ENCODE measurements at places on chromosomes 13 and 19.

DNA sequence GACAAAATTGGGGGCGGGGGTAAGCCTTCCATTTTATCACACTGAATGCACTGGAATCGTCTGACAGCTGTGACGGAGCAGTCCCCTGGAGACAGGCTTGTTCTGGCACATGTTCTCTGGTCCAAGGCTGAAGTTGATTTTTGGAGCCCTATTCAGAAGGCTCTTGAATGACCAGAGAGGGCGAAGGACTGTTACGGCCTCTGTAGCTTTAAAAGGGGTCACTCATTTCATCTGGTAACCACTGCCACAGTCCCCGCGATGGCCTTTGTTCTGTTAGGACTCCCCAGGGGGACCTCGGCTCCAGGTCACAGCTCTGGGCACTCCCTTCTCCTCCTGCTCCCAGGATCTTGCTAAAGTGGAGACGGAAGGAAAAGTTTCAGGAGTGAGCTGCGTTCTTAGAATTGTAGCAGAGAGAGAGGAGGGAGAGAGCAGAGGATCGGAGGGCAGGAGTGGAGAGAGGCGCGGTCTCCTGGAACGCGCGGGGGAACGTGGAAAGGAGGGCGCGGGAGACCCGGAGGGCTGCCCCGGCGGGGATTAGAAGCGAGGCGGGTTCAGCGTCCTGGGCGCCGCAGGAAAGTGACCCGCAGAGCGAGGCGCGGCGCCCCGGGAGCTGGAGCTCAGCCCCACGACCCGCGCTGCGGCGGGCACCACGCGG, 134.3 kb upstream of the MYO16 start:
- DNase-seq: no peak

DNA sequence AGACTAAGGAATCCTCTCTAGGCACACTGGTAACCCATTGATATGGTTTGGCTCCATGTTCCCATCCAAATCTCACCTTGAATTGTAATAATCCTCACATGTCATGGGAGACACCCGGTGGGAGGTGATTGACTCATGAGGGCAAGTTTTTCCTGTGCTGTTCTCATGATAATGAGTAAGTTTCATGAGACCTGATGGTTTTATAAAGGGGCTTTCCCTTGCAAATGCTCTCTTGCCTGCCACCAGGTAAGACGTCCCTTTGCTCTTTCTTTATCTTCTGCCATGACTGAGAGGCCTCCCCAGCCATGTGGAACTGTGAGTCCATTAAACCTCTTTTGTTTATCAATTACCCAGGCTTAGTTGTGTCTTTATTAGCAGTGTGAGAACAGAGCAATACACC, 81.4 kb upstream of the GPC6 start:
- no peak for DNase-seq

DNA sequence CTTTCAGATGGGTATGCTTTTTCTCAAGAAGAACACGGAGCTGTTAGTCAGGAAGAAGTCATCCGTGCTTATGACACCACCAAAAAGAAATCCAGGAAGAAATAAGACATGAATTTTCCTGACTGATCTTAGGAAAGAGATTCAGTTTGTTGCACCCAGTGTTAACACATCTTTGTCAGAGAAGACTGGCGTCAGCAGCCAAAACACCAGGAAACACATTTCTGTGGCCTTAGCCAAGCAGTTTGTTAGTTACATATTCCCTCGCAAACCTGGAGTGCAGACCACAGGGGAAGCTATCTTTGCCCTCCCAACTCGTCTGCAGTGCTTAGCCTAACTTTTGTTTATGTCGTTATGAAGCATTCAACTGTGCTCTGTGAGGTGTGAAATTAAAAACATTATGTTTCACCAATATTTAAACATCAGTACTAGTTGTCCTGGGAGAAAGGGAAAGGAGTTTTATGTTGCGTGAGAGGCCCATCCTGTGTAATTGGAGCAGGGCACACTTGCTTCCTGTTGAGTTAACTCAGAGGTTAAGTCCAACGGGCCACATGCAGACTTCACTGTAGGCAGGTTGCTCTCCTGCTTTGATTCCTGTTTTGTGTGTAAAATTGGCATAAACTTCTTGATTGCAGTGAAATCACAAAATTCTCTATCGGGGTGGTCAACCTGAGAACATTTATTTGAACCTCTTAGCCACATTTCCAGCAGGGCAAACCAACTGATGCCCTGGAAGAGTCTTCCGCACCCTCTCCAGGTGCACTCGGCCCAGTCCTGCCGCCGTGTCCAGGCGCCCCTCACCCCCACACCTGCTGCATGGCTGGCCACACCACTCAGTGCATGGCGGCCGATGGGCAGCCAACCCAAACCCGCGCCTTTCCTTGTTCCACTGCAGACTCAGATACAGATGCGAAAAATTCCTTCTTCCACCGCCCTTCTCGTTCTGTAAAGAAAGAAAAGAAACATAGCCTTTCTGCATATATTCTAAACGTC, 31.6 kb downstream of the SHISA2 start:
- DNase-seq: no peak

DNA sequence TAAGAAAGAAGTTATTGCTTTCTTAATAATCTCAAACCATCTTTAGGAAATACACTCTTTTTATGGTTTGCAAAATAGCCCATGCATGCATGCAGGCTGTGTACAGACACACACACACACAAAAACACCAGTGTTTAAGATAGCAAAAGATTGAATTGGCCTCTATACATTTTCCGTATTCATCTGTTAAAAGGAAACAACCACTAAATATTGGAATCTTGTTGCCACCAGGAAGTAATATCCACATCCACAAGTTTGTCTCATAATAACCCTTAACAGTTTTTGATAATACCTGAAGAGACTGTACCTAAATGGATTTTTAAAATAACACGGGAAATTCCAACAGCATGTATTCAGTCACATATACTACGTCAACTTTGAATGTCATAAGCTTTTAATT, 7.3 kb upstream of the MAB21L1 start:
- no peak for DNase-seq

DNA sequence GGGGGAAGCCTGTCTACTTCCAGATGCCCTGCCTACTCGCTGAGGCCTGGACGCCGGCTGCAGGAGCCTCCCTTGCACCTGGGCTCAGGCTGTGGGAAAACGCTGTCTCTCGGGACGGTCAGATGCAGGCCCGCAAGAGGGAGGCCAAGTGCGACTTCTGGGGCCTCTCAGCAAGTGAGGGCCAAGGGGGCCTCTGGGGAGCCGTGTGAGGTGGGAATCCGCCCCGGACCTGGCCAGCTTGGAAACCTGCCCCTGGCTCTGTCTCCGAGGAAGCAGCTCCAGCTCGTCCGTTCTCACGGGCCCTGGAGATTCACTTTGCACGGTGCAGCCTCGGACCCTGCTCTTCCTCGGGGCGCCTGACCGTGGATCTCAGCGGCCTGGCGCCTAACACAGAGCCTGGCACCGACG, 11.4 kb upstream of the CRTC1 start:
- DNase-seq: no peak

DNA sequence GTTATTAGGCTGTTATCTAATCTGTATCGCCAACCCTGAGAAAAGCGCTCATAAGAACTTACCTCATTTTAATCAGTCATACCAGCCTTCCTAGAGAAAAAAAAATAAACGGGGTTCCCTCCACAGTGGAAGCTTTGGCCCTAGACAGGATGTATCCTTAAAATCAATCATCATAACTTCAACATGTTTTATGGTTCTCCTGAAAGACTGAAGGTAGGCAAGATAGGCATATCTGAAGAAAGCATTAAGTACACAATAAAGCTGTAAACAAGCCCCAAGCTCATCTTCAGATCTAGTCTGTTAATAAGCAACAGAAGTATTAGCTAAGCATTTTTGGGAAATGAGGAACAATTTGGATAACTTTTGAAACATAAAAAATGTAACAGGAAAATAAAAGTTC, 18.7 kb upstream of the SERP2 start:
- no peak for DNase-seq

DNA sequence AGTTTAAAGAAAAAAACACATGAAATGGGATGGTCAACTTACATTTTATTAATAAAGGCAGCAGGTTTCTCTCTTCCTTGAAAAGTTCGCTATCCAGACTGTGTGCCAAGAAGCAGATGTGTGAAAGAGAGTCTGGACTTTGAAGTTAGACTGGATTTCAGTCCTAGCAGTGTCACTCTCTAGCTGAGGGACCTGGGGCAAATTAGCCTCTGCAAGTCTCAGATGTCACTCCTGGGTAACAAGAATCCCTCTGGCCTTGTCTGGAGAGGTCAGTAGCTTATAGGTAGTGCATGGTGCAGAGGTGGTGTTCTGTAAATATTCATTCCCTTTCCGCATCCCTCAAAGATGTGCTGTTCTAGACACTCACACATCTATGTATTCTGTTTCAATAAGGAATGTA, 187.6 kb upstream of the RNF113B start:
- DNase-seq: no peak

- no peak for DNase-seq
Measured at GRCh38 chr19:50387176-50387867, 3.2 kb downstream of the POLD1 start.

DNA sequence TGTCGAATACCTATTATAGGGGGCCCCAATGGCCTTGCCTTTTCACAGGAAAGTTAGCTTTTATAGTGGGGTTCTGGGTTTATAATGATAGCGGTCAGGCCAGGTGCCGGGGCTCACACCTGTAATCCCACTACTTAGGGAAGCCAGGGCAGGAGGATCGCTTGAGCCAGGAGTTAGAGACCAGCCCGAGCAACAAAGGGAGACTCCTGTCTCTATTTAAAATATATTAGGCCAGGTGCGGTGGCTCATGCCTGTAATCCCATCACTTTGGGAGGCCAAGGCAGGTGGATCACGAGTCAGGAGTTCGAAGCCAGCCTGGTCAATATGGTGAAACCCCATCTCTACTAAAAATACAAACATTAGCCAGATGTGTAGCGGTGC, 7.3 kb downstream of the RPS11 start:
- DNase-seq: no peak

- no peak for DNase-seq
Measured at GRCh38 chr13:98490866-98491265, 86.0 kb downstream of the STK24 start.

DNA sequence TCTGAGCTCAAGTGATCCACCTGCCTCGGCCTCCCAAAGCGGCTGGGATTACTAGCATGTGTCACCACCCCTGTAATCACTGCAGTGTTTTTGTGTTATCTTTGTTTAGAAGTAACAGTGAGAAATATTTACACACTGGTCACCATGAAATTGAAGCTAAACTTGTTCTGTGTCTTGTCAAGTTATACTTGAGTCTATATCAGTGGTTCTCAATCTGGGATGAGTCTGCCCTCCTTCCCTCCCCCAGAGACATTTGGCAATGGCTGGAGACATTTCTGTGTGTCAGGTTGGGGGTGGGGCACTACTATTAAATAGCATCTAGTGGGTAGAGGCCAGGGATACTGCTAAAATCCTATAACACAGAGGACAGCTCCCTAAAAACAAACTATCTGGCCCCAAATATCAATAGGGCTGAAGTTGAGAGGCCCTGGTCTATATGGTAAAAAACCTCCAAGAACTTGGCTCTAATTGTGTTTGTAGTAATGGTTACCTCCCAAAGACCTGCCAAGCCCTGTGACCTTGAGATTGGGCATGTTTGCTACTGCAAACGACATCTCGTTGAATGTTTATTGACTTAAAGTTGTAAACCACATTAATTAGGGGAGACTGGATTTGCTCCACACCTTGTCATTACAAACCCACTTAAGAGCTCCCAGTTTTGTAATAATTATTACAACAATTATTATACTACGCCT, 6.9 kb downstream of the CTU1 start:
- DNase-seq: no peak

DNA sequence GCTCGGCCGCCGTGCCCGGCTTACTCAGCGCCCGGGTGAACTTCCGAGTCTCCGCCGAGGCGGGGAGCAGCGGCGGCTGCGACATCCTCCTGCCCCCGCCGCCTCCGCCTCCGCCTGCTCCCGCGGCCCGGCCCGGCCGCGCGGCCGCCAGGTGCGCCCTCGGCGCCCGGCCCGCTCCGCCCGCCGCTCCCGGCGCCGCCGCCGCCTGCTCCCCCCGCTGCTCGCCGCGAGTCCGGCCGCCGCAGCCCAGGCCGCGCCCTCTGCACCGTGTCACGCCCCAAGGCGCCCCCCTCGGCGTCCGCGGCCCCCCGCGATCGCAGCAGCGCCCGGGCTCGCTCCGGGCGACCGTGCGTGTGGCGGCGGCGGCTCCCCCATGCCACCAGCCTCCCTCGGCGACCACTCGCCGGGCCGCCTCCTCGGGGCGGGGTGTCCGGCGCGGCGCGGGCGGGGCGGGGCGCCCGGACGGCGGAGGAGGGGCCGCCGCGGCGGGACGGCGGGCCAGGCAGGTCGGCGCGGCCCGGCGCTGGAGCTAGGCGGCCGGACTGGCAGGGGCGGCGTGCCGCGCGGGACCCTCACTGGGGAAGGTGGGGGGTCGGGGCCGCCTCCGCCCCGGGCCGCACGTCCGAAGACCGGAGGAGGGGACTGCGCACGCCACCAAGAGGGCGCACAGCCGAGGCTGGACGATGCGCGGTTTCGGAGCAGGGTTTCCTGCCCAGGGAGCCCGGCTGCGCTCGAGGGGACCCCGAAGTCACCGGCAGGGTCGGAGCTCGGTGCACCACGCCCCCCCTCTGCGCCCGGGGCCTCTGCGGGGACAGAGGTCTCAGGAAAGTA, 108.6 kb upstream of the DOCK9 start:
- DNase-seq: no peak

DNA sequence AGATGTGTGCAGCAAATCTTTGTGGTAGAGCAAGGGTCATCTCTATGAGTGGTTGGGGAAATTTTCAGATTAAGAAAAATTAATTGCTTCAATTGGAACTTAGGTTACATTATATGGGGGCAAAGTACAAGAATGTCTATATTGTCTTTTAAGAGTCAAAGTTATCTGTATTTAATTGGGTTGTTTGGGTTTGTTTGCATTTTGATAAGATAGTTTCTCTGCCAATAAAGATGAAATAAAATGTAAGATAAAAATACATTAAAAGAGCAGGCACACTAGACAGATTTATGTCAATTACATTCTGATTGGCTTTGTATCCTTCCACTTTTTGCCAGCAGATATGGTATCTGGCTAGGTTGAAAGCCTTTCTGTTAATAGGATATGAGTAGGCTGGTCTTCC, 317.2 kb downstream of the OXGR1 start:
- no peak for DNase-seq

- no peak for DNase-seq
Measured at GRCh38 chr13:39928261-39928660, 272.8 kb downstream of the COG6 start.

GRCh38 chr19:49361438-49362047, 673 bp downstream of the TEAD2 start:
- DNase-seq: no peak

- DNase-seq: no peak
Measured at GRCh38 chr19:14379294-14380065, 1.8 kb upstream of the ADGRE5 start.

GRCh38 chr19:43450545-43450997, 14.8 kb downstream of the LYPD3 start:
- DNase-seq: no peak

GRCh38 chr13:40515702-40516101, 150.7 kb downstream of the FOXO1 start:
- DNase-seq: no peak

GRCh38 chr13:80195649-80196048, 145.3 kb downstream of the SPRY2 start:
- DNase-seq: no peak

GRCh38 chr13:75850916-75851315, 214.8 kb downstream of the LMO7 start:
- no peak for DNase-seq

- DNase-seq: no peak
Measured at GRCh38 chr13:105758918-105759860, 776.3 kb downstream of the EFNB2 start.

GRCh38 chr19:40422748-40423566, 2.8 kb downstream of the SERTAD1 start:
- DNase-seq: no peak
